ENCODE measurements at places on chromosomes 1 and 21. TPM values are rescaled to one million over a fixed set of nuclear protein-coding genes. Genes with fewer than 3 reads are reported as not detected.

- peak; percentile 73 for DNase-seq
Measured at GRCh38 chr1:117754061-117754969, 148.5 kb downstream of the TENT5C start.

- no peak for DNase-seq
Measured at GRCh38 chr1:6157132-6157527, 23.0 kb downstream of the CHD5 start.

The GREM2 gene
- total RNA-seq: not detected

GRCh38 chr1:17538428-17539117 is 925 bp upstream of the ARHGEF10L start:
- DNase-seq: no peak

- DNase-seq: no peak
Measured at GRCh38 chr1:233639611-233640010, 25.7 kb downstream of the KCNK1 start.

The CD1D gene
- total RNA-seq: 5.3 TPM

- no peak for DNase-seq
Measured at GRCh38 chr21:24727803-24728440, 879.4 kb downstream of the MRPL39 start.

- peak; percentile 62 for DNase-seq
Measured at GRCh38 chr1:89598450-89599331, 34.2 kb upstream of the LRRC8C start.

DNA sequence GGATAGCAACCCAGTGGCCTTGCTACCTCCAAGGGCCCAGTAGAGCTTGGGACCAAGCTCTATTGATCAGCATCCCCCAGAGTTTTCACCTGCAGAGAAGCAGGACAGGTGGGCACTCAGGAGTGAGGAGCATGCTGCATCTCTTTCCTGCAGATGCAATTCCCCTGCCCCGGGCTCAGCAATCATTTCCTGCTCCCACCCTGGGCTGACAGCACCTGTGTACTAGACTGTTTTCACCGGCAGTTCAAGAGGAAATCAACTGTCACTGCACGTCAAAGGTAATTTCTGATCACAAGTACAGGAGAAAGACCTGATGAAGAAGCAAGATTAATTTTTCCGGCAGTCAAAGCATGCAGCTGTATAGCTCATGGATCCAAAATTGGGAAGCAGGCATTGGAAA is 8.8 kb upstream of the NT5C1A start:
- no peak for DNase-seq

DNA sequence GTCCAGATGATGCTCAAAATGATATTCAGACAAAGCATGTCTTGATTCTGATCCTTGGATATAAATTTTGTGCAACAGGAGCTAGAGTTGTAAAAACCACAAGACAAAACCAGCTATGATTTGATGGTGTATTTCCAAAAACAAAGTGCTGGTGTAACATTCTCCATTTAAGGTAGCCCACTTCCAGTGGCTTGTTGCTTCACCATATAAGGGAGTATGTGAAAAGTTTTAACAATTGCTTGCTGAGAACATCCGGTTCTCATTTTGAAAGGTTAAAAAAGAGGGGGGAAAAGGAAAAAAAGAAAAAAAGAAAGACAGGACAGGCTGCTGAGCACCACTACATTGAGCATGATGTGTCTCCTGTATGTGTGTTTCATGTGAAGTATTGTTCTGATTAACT is 123.6 kb downstream of the MACF1 start:
- no peak for DNase-seq

DNA sequence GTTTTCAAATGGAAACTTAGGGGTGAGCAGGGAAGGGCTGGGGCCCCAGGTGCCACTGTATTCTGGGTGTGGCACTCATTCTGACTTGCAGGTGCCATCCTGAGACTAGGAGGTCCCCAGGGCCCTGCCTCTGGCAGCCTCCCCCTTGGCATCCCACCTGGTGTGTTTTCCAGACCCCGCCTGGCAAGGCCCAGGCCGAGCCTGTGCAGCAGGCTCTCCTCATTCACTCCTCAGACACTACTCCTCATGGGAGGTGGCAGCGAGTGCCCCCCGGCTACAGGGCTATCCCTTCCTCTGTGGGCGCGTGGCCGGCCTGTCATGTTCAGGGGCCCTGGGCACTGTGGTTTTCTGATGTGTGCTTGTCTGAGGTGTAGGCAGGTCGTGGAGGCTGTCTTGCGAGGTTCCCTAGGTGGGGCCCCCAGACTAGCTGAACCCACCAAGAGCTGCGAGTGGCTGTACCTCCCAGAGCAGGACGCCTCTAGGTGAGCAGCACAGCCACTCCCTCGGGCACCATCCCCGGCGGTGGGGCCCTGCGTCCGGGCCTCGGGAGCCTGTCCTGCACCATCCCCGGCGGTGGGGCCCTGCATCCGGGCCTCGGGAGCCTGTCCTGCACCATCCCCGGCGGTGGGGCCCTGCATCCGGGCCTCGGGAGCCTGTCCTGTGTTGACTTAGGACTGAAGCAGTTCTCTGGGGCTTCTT is 13.2 kb downstream of the SLX9 start:
- no peak for DNase-seq

GRCh38 chr1:48687282-48688045 is 89.2 kb downstream of the BEND5 start:
- no peak for DNase-seq

DNA sequence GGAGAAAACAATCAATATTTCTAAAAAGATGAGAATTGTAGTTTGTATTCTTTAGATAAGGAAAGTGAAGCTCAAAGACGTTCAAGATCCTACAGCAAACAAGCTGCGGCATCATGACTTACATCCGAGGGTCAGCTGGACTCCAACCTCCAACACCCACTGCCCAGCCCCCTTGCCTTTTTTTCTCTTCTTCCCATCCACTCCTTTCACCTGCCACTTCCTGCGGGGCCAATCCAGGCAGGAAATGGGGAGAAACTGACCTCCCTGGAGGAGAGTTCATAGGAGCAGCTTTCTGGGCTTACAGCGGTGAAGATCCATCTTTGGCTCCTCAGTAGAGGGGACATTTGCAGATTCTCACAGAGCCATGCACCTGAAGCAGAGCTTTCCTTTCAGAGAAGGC is 361.5 kb downstream of the PTPRU start:
- no peak for DNase-seq

- no peak for DNase-seq
Measured at GRCh38 chr1:205170532-205171269, 40.8 kb downstream of the DSTYK start.

DNA sequence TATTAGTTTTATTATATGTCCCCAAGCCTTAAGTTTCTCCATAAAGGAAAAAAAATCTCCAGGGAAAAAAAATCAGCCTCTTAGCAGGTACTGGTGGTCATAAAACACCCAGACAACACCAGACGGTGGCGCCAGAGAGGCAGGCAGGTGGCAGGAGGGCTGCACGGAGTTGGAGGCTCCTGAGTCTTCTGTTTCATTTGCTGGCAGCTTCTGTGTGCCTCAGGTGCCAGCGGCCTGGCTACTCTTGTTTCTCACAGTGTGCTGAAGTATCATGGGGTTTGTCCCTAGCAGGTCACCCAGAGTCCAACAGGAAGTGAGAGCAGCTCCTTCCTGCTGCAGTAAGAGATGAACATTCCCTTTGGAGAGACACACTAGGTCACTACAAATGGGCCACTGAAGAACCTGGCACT is 123.3 kb upstream of the GADD45A start:
- peak; percentile 70 for DNase-seq

The VCAM1 gene
- not detected for total RNA-seq

GRCh38 chr1:41641941-41642527 is 157.6 kb upstream of the EDN2 start:
- no peak for DNase-seq

DNA sequence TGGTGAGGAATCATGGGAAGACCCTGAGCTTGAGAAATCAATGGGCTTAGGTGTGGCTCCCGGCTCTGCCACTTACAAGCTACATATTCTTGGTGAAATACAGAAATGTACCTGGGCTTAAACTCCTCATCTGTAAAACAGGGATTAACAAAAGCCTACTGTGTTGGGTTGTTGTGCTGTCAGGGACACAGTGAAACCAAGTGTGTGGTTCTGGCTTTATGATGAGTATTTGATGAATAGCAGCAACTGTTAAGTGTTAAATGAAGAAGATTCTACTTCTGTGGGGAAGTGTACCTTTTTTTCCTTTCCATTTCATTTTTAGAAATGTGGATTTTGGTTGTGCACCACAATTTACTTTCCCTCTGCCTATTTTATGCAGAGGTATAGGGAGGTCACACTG is 41.1 kb upstream of the DUSP10 start:
- no peak for DNase-seq

DNA sequence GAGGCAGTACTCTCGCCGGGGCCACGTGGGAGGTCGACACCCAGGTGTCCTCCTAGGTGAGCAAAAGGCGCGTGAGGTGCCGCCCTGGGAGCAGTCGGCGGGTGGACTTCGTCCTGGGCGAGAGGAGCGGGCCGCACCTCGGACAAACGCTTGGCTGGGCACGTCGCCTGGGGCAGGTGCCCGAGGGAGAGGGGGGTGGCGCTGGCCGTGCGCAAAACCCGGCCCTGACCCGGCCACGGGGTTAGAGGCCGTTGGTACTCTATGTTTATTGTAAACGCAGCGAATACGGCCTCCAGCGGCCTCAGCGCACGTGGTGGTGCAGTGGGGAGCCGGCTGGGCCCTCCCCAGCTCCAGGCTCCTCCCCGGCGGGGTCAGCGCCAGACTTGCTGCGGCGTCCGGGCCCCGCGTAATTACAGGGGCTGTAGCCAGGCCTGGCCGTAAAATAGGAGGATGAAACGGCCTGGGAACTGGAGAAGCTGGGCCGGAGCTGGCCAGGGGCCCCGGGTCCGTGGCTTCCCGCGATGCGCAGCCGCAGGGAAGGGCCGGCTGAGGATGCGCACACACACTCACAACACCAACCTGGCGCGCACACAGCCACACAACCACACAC is 1.6 kb upstream of the EFNA1 start:
- no peak for DNase-seq

The AIM2 gene
- 68.4 TPM for total RNA-seq

DNA sequence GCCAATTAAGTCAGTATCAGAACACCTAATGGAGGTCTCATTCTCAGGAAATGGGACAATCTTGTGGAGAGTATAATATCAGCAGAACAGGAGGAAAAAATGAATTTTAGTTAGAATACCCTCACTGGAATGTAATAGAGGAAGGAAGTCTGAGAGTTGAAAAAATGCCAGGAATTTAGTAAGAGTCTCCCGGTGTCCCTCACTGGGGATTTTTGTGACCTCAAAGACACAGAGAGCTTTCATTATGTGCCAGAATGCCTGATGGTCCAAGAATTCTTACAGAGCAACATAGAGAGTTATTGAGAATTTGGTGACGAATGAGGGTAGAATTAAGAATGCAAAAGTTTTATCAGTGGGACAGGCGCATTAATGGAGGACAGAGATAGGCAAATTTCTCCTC is 443.5 kb upstream of the B3GALT2 start:
- no peak for DNase-seq

DNA sequence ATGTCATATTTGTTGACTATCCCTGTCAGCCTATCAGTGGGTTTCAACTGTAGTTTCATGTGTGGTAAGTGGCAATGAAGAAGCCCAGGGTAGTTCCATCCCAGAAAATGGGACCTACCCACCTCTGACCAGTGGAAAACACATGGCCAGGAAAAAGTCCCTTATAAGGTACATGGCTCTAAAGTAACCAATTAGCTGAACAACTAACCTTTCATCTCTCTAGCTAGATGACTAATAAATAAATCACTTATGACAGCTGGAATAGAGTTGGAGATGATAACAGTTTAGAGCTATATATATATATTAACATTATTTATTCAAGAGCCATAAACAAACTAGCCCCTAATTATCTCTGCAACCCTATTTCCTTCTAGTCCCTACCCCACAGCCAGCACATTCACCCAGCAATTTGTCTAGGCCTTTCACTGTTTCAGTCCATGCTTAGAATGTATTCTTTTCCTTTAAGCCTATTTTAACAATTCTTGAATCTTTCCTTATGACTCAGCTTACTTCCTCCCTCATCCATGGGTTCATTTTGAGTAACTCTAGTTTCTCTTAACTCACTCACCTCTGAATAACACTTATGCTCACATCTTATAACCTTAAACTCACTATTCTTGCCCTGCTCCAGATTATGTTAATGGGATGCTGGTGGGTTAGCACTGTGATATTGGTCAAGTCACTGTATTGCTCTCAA is 83.7 kb downstream of the TNFSF18 start:
- no peak for DNase-seq

The RGS8 gene
- not detected for total RNA-seq

GRCh38 chr1:9858293-9859035 is 34.7 kb upstream of the CLSTN1 start:
- DNase-seq: no peak

The MPZ gene
- 11.8 TPM for total RNA-seq

DNA sequence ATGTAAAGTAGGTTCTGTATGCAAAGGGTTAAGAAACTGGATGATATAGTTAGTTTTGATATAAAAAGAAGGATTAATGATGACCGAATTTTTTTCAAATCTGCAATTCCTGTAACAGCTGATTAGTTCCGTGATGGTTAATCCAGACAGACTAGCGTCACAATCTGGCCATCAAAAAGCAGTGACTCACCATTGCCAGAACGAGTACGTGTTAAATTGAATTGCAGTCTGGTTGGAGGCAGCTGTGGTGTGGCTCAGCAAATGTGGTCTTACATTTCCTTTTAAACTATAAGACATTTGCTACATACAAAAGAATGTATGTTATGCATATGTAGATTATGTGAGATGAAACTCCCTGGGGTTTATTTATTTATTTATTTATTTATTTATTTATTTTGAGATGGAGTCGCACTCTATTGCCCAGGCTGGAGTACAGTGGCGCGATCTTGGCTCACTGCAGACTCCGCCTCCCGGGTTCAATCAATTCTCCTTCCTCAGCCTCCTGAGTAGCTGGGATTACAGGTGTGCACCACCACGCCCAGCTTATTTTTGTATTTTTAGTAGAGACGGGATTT is 139.8 kb downstream of the RYR2 start:
- DNase-seq: no peak

DNA sequence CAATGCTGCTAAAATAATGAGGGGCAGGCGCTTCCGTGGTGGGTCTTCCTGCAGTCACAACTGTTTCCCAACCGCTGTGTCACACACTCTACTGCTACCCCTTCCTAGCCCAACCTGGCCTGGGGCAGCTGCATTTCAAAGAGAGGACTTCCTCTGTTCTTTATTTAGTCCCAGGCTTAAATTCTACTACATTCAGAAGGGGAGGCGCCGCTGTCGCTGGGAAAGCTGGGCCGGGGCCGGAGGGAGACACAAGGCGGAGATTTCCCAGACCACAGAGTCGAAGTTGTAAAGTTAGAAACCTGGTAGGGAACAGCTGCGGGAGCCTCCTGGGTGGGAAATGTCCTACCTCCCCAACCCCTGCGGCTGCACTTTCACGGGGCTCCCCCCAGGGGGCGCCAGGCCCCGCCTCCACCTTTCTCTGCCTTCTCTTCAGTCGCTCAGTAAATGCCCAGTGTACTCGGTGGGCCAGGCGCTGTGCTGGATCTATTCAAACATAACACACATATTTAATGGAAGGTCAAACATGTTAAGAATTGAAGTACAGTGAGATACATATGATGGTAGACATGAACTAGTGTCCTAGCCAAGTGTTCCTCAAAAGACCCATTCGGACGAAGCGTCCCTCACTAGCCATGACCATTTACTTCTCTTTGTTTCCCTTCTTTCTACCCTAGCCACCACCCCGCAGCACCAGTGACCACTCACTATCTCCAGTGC is 23.1 kb downstream of the DYRK3 start:
- peak; percentile 72 for DNase-seq

GRCh38 chr1:45172005-45172404 is 34.4 kb downstream of the ZSWIM5 start:
- DNase-seq: no peak

GRCh38 chr1:94866164-94866807 is 46.1 kb downstream of the SLC44A3 start:
- no peak for DNase-seq

The KMO gene
- 12.8 TPM for total RNA-seq

GRCh38 chr1:156914440-156914856 is 6.0 kb upstream of the LRRC71 start:
- no peak for DNase-seq
